ENCODE measurements at places on chromosomes 1 and 21.
A peak's percentile ranks its signal among the peaks of the same experiment; 100 is the strongest.

- H3K4me3 ChIP-seq, result no peak overlapping the region
- peak; percentile 52 for DNase-seq
- H3K4me1 ChIP-seq, result peaks cover 13% of the 10 kb centered on the region
- no peak overlapping the region for H3K27ac ChIP-seq
- H3K27me3 ChIP-seq, result no peaks in the 10 kb centered on the region
- no peaks in the 10 kb centered on the region for H3K36me3 ChIP-seq
Observed at GRCh38 chr1:56446531-56447098, 132.7 kb downstream of the PLPP3 start.

DNA sequence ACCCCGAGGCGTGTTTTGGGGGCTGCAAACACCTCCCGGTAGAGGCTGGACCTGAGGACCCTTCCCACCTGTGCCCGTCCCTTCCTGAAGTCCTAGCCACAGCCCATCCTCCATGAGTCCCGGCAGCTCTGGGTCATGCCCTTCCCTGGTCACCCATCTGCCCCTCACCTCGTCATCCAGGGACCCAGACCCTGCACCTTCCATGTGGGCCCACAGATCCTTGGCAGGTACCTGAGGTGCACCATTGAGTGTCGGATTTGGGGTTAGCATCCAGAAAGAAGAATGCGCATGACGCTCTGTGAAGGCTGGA, 6.8 kb downstream of the RNF187 start:
- DNase-seq, result no peak
- H3K27ac ChIP-seq, result no peak overlapping the region

DNA sequence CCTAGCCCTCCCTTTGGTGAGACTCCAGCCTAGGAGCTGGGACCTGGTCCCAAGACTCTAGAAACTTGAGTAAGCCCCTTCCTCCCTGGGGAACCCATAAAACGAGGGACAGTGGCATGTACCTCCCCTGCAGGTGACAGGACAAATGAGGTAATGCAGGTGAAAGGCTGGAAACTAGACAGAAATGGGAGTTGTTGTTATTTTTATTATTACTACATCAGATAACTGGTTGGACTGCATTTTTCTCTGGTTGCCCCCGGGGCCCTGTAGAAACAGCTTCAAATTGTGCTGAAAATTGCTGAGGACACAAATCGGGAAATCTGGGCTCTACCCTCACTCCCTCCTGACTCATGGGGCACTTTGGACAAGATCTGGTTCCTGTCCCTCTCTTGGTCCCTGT, 132.3 kb upstream of the WNT4 start:
- H3K4me3 ChIP-seq, result no peak overlapping the region
- H3K27me3 ChIP-seq, result peaks cover 24% of the 10 kb centered on the region
- H3K36me3 ChIP-seq, result no peaks in the 10 kb centered on the region
- H3K27ac ChIP-seq, result no peak overlapping the region

DNA sequence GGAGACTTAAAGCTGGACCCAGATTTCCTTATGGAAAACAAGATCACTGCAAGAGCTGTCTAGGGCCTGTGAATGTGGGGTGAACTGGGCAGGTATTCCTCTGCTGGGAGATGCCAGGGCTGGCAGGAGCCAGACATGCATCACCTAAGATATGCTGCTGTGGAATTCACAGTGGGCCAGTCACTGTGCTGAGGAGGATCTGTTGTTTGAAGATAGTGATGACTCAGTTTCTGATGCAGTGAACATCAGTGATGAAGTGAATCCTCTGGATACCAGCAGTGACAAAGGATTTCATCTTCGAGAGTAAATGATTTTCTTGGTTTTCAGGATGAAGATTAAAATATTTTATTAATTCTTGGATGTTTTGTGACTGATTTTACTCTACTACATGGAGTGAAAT, 29.9 kb upstream of the CAMSAP2 start:
- no peaks in the 10 kb centered on the region for H3K27me3 ChIP-seq
- no peaks in the 10 kb centered on the region for H3K36me3 ChIP-seq
- H3K27ac ChIP-seq, result no peak overlapping the region
- no peak overlapping the region for H3K4me3 ChIP-seq
- no peaks in the 10 kb centered on the region for H3K4me1 ChIP-seq

- H3K4me1 ChIP-seq, result no peaks in the 10 kb centered on the region
- peaks cover 2% of the 10 kb centered on the region for H3K36me3 ChIP-seq
- H3K27me3 ChIP-seq, result no peaks in the 10 kb centered on the region
- no peak overlapping the region for H3K27ac ChIP-seq
- no peak overlapping the region for H3K4me3 ChIP-seq
Observed at GRCh38 chr21:32698971-32699693, 28.7 kb downstream of the SYNJ1 start.

DNA sequence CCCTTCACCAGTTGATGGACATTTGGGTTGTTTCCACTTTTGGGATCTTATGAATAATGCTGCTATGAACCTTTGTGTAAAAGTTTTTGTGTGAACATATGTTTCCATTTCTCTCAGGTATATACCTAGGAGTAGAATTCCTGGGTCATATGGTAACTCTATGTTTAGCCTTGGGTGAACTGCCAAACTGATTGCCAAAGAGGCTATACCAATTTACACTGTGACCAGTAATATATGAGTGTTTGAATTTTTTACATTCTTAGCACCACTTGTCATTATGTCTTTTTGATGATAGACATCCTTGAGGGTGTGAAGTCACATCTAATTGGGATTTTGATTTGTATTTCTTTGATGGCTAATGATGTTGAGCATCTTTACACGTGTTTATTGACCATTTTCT, 290.1 kb downstream of the DUSP10 start:
- no peak overlapping the region for H3K4me3 ChIP-seq
- DNase-seq, result no peak
- H3K27ac ChIP-seq, result no peak overlapping the region
- peaks cover 2% of the 10 kb centered on the region for H3K4me1 ChIP-seq
- no peaks in the 10 kb centered on the region for H3K36me3 ChIP-seq

DNA sequence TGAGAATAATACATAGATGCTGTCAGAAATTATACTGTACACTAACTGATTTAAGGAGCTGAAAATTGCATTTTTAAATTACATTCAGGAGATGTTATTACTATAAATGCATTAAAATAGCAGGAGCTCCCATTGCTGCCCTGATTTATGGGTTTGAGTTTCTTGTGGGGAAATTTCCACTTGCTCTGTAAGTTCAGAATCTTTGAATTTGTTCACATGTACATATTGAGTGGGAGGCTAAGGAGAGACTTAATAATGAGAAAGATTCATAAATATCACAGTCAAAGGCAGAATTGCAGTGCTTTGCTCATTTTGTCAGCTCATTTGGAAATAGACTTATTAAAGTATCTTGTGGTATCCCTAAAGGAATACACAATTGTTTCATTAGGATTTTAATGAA, 170.3 kb downstream of the OLFM3 start:
- H3K36me3 ChIP-seq, result no peaks in the 10 kb centered on the region
- no peak overlapping the region for H3K4me3 ChIP-seq
- no peak overlapping the region for H3K27ac ChIP-seq
- no peaks in the 10 kb centered on the region for H3K4me1 ChIP-seq

DNA sequence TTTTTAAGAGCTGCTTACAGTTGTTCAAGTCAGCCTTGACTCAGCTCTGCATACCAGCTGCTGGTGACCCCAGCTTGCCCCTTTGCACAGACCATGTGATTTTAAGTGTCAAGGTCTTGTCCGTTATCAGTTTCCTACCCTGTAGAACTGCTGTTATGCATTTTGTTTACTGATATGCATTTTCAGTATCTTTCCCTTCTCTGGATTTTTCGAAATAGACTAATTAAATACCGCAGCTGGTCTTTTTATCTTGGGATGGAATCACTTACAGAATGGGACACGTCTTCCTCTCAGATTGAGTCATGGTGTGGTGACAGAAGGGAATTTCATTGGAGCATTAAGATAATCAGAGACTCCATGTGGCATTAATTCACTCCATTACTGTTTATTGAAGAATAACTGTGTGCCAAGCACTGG, 145.6 kb downstream of the FMN2 start:
- H3K4me1 ChIP-seq, result no peaks in the 10 kb centered on the region
- DNase-seq, result no peak
- H3K4me3 ChIP-seq, result no peak overlapping the region
- no peaks in the 10 kb centered on the region for H3K27me3 ChIP-seq

GRCh38 chr1:165486663-165487062, 41.7 kb upstream of the RXRG start:
- peak; percentile 98 for DNase-seq
- H3K27ac ChIP-seq, result peak overlapping the region; percentile 76
- H3K27me3 ChIP-seq, result no peaks in the 10 kb centered on the region
- no peak overlapping the region for H3K4me3 ChIP-seq

GRCh38 chr1:171807556-171807955, 26.1 kb downstream of the METTL13 start:
- no peak for DNase-seq
- H3K27me3 ChIP-seq, result no peaks in the 10 kb centered on the region
- H3K4me1 ChIP-seq, result no peaks in the 10 kb centered on the region

DNA sequence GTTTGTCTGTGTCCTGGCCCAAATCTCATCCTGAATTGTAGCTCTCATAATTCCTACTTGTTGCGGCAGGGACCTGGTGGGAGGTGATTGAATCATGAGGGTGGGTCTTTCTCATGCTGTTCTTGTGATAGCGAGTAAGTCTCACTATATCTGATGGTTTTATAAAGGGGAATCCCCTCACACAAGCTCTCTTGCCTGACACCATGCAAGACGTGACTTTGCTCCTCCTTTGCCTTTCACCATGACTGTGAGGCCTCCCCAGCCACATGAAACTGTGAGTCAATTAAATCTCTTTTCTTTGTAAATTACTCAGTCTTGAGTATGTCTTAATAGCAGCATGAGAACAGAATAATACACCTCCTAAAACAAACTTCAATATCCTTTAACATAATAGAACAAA, 1065.6 kb downstream of the PLA2G4A start:
- H3K27ac ChIP-seq, result no peak overlapping the region
- no peaks in the 10 kb centered on the region for H3K36me3 ChIP-seq
- no peaks in the 10 kb centered on the region for H3K27me3 ChIP-seq
- DNase-seq, result no peak

GRCh38 chr1:203760506-203760905, 4.5 kb upstream of the LAX1 start:
- H3K4me1 ChIP-seq, result no peaks in the 10 kb centered on the region
- no peak for DNase-seq
- H3K4me3 ChIP-seq, result no peak overlapping the region
- H3K27ac ChIP-seq, result no peak overlapping the region
- H3K27me3 ChIP-seq, result no peaks in the 10 kb centered on the region
- no peaks in the 10 kb centered on the region for H3K36me3 ChIP-seq

DNA sequence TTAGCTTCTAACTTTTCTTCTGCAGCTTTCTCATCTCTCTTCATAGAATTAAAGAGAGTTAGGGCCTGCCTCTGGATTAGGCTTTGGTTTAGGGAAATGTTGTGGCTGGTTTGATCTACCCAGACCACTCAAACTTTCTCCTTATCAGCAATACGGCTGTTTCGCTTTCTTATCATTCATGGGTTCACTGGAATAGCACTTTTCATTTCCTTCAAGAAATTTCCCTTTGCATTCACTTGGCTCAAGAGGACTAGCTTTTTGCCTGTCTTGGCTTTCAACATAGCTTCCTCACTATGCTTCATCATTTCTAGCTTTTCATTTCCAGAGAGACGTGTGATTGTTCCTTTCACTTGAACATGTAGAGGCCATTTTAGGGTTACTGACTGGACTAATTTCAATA, 59.6 kb downstream of the AKT3 start:
- no peak for DNase-seq
- H3K27me3 ChIP-seq, result no peaks in the 10 kb centered on the region
- no peak overlapping the region for H3K27ac ChIP-seq
- peaks cover 4% of the 10 kb centered on the region for H3K4me1 ChIP-seq
- H3K4me3 ChIP-seq, result no peak overlapping the region

DNA sequence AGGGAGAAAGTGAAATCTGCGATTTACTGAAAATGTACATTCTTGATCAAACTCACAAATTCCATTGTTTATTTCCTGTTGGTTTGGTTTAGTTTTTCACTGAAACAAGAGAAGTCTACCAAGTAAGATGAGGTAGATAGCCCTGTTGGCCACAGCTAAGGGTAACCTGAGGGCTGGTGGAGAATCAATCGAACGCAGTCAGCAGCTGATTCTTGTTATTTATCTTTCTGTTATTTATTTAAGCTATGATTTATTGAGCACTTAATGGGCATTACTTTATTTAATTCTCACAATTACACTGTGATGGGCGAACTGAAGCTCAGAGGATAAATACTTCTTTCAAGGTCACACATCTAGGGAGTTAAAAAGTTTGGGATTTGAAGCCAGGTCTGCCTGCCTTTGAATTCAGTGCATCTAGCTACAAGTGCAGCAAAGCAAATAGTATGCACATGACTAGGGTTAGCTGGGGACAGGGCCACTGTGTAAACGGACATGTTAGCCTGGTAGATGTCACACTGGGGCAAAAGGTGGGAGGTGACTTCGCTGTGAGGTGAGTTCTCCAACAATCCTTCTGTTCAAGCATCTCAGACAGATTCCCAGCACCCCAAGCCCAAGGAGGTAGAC, 106.5 kb upstream of the GADD45A start:
- H3K27me3 ChIP-seq, result no peaks in the 10 kb centered on the region
- H3K36me3 ChIP-seq, result no peaks in the 10 kb centered on the region
- H3K4me3 ChIP-seq, result no peak overlapping the region
- no peak for DNase-seq
- H3K4me1 ChIP-seq, result peaks cover 19% of the 10 kb centered on the region

- no peaks in the 10 kb centered on the region for H3K36me3 ChIP-seq
- H3K4me1 ChIP-seq, result no peaks in the 10 kb centered on the region
- H3K27me3 ChIP-seq, result no peaks in the 10 kb centered on the region
- no peak overlapping the region for H3K27ac ChIP-seq
- no peak overlapping the region for H3K4me3 ChIP-seq
Observed at GRCh38 chr1:57327336-57327735, 96.5 kb downstream of the DAB1 start.

All from muscle of leg (tissue), 16 donors.